T-cell (primary cell): ENCODE measurements at places on chromosomes 16 and 17. TPM values are rescaled to one million over a fixed set of nuclear protein-coding genes. Genes with fewer than 3 reads are reported as not detected.

DNA sequence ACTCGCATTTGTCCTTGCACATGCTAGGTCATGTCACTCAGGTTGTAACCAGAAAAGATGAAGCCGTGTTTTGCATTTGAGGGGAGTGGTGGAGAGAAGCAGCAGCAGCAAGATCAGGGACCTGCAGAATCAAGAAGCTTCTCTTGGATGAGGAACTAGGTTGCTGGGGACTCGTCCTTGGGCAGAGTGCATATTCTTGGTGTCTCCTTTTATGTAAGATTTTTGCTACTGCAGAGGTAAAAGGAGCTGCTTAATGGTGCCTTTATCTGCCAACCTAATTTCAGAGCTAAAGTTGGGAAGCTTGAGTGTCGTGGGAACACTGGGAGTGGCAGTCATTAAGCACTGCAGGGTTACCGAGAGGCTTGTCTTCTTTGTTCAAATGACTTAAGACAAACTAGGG, 236.5 kb downstream of the MAP2K4 start:
- no peak overlapping the region for H3K4me3 ChIP-seq
- H3K27me3 ChIP-seq, result no peaks in the 10 kb centered on the region
- H3K4me1 ChIP-seq, result no peaks in the 10 kb centered on the region
- H3K36me3 ChIP-seq, result no peaks in the 10 kb centered on the region
- H3K27ac ChIP-seq, result no peak overlapping the region

DNA sequence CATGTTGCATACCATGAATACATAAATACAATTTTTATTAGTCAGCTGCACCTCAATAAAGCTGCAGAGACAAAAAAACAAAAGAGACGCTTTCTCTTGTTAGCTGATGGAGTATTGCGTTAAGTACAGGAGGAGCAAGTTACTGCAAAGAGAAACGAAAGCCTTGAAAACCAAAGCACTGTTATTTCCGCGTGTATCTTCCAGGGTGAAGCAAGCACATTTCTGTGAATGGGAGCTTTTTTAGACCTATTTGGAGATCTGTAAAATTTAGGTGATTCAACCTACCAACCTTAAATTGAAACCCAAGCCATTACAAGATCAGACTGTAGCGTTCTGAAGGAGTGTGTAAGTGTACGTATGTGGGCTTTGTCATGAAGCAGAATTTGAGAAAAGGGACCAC, 390.4 kb downstream of the SOX9 start:
- peaks cover 12% of the 10 kb centered on the region for H3K27me3 ChIP-seq
- no peak overlapping the region for H3K27ac ChIP-seq
- DNase-seq, result no peak
- no peaks in the 10 kb centered on the region for H3K4me1 ChIP-seq

DNA sequence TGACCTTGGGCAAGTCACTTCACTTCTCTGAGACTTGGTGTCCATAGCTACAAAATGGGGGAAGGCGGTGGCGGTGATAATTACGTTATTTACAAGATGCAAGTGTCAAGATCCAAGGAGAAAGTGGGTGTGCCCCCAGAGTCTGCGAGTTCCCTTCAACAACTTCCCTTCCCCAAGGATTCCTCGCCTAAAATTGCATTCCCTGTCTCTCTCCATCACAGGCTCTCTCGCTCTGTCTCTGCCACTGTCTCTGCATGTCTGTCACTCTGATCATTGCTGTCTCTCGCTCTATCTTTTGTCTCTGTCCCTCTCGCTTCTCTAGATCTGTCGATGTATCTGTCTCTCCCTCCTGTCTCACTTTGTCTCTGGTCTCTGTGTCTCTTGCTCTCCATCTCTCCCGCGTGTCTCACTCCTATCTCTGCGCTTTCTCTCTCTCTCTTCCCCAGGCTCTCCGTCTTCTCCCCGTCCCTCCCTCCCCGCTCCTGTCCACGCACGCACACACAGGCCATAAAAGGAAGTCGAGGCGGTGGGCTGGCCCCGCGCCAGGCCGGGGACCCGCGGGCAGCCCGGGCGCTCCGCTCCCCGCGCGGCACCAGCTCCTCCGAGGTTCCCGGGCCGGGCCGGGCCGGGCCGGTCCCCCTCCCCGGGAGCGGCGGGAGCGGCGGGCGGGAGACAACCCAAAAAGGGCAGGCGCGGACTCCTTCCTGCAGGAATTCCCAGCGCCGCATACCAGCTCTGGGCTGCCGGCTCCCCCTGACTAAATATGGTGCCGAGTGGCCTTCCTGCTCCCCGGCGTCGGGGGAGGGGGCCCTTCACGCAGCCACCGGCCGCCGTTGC, 1.1 kb upstream of the MYH11 start:
- DNase-seq, result no peak
- peaks cover 11% of the 10 kb centered on the region for H3K27me3 ChIP-seq
- no peak overlapping the region for H3K27ac ChIP-seq
- no peaks in the 10 kb centered on the region for H3K36me3 ChIP-seq

- peaks cover 55% of the 10 kb centered on the region for H3K27me3 ChIP-seq
- H3K4me1 ChIP-seq, result peaks cover 7% of the 10 kb centered on the region
- no peak overlapping the region for H3K27ac ChIP-seq
- no peaks in the 10 kb centered on the region for H3K36me3 ChIP-seq
- DNase-seq, result no peak
Measured at GRCh38 chr17:58281511-58282011, 826 bp upstream of the MPO start.

PSKH1 gene
- 14.8 TPM for total RNA-seq

TP53TG3F gene
- total RNA-seq, result not detected

DNA sequence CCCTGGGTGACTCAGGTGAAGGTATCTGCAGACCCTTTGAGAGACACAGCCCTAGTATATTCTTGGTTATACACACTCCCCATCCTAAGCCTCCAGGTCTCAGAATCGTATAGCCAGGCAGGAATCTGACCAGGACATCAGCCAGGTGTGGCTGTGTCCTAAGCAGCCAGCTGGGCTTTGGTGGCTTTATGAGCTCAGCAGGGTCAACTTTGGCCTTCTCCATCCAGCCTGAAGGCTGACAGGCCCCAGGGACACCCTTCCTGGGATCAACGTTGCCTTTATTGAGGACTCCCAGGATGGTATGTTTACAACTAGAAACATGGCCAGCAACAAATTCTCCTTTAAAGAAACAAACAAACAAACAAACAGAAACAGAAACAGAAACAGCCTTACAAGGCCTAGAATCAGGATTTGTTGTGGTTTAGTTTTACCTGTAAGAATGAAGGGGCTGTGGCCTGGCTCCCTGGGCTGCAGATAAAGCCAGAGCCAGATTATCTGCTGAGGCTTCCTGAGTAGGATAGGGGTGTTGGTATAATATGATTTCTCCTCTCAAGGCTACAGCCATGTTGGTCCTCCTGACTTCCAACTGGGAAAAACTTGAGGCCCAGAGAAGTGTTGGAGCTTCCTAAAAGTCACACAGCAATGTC, 8.5 kb downstream of the KIF19 start:
- H3K27me3 ChIP-seq, result no peaks in the 10 kb centered on the region
- H3K4me3 ChIP-seq, result no peak overlapping the region
- H3K4me1 ChIP-seq, result no peaks in the 10 kb centered on the region

DNA sequence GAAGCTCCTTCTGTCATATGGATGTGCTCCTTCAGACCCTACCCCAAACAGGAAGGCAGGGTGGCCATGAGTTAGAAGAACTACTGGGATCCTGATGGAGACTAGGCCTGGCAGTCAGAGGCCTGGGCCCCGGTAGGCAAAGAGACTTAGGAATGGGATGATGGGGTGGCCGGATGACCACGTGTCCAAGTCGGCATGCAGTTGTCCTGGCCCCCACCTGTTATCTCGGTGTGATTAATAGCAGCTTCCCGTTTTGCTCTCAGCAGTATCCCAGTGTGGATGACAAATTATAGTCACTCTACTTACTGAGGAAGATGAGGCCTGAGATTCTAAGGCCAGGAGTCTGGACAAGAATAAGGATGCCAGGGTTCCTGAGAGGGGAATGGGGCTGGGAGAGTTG, 1.5 kb downstream of the TNFSF12 start:
- DNase-seq, result no peak
- peaks cover 77% of the 10 kb centered on the region for H3K4me1 ChIP-seq
- peaks cover 8% of the 10 kb centered on the region for H3K36me3 ChIP-seq
- H3K27me3 ChIP-seq, result no peaks in the 10 kb centered on the region

DNA sequence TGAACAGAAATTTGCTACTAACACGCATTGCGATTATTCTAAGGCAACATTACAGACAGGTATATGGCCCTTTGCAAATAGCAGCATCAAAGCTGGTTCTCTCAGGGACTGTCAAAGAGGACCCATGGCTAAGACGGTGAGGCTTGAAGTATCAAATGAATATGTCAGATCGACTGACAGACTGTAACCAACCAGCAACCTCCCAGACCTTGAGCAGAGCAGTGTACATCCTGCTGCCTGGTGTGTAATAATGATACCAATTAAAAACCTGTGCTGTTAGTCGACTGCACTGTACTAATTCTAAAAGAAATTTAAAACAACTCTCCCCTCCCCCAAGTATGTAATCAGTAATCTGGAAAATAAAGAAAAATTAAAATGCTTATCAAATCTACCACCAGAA, 35.9 kb upstream of the GHDC start:
- peaks cover 29% of the 10 kb centered on the region for H3K36me3 ChIP-seq
- no peak overlapping the region for H3K4me3 ChIP-seq
- no peak overlapping the region for H3K27ac ChIP-seq
- H3K27me3 ChIP-seq, result no peaks in the 10 kb centered on the region
- peaks cover 7% of the 10 kb centered on the region for H3K4me1 ChIP-seq
- no peak for DNase-seq

RRAD gene
- not detected for total RNA-seq

SDR42E2 gene
- 1.9 TPM for total RNA-seq
